Coronary artery (tissue), 2 donors: ENCODE measurements at places on chromosomes 7 and 10.

GRCh38 chr7:148912758-148913541 is 28.9 kb upstream of the EZH2 start:
- no peak for DNase-seq

GRCh38 chr10:57338823-57339558 is 928.7 kb downstream of the IPMK start:
- DNase-seq = no peak

DNA sequence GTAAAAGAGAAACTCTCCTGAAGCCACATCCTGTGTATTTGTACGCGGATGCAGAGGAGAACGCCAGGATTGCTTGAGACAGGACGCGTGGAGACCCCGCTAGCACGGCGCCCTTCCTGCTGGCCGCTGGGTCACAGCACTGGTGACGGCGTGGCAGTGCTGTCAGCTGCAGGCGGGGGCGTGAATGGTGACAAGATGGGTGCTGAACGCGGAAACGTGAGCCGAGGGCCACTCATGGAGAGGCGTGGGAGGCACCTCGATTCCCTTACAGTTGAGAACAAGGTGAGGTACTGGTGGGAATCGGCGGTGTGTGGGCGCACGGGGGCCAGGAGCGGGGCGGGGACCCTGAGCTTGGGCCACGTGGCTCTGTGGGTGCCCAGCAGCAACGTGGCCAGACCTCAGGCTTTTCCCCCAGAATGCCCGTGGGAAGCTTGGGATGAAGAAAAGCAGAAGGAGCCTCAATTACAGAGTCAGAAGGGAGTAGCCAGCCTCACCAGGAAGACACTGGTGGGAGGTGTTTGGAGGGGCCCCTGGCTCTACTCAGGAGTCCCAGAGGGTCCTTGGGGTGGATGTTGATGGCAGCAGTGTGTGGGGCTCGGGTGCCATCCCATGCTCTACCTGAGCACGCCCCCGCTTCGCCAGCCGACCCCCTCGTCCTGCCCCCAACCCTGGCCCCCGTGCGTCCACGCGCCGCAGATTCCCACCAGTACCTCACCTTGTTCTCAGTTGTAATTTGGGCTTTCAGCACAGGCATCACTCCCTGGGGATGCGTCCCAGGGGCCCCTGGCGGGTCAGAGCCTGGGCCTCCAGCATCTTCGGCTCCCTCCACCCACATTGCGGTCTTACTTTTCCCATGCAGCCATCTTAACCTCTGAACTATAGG is 208.4 kb upstream of the TCERG1L start:
- DNase-seq = no peak

- DNase-seq = no peak
Observed at GRCh38 chr7:115676080-115676479, 354.5 kb downstream of the TFEC start.

GRCh38 chr10:119686465-119687191 is 35.4 kb downstream of the BAG3 start:
- peak; percentile 86 for DNase-seq

DNA sequence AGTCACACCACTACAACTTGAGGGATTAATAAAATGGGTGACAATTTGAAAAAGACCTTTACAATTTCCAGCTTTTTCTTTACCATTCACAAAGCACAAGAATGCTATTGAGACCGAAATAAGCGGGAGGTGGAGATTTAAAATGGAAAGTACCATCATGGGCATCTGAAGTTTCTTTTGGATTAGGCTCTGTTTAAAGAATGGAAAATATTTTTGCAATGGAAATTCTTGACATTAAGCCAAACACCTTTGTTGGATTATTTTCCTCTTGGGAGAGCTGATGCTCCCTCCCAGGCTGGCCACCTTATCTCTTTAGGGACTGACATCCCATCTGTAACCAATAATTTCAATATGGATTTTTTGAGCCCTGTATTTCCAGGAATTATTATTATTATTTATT is 62.5 kb downstream of the BPGM start:
- DNase-seq = no peak

- no peak for DNase-seq
Observed at GRCh38 chr7:36638140-36638539, 86.2 kb downstream of the AOAH start.

DNA sequence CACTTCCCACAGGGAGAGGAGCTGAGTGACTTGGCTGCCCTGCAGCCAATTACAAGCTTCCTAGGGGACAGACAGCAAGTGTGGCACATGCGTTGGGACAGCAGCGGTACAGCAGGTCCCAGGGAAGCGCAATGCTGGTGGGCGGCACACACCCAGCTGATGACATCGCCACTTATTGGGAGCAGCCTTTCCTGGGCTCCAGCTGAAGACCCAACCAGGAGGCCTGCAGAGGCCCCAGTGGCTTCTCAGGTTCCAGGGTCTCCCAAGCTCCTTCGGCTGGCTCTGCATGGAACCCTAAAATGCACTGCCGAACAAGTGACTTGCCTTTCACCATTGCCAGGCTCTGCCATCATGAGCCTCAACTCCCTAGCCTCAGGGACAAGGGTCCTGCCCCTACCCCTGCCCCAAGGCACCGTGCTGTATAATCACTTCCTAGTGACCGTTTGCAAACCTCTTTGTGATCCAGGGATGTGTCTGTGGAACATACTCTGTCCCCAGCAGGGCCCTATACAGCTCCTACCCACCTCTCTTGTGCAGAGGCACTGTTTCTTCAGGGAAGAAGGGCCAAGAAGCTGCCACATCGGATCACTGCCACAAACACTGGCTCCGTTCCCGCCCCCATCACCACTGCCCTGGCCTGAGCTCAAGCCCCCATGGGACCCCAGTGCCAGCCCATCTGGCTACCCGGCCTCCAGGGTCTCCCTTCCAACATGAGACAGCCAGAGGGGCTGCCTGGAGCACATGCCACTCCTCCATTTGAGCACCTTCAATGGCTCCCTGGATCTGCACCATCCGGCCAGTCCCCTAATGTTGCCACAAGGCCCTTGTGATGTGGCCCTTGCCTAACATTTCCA is 19.3 kb upstream of the SLIT1 start:
- no peak for DNase-seq

- DNase-seq = no peak
Observed at GRCh38 chr10:30057894-30058556, 1.4 kb downstream of the JCAD start.

DNA sequence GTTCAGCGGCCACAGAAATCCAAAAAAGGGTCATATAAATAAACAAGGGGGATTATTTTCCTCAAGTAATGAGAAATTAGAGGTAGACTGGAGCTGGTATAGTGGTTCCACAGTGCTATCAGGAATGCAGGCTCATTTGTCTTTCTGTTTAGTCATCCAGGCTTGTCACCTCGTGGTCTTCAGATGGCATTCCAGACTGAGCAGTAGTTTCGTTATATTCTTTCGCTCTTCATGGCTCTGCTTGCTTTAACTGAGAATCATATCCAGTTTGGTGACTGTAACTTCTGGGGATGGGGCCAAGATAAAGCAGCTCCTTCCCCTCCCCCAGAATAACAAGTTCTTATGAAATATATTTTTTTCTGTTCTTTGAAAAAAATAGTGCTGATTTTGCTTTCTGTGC is 9.5 kb downstream of the ANKIB1 start:
- no peak for DNase-seq

GRCh38 chr7:27994639-27995038 is 186.0 kb downstream of the JAZF1 start:
- DNase-seq = no peak

- DNase-seq = peak; percentile 75
Observed at GRCh38 chr7:66921396-66921917, 432 bp downstream of the TMEM248 start.
